ENCODE measurements at places on chromosomes 2 and 18.

DNA sequence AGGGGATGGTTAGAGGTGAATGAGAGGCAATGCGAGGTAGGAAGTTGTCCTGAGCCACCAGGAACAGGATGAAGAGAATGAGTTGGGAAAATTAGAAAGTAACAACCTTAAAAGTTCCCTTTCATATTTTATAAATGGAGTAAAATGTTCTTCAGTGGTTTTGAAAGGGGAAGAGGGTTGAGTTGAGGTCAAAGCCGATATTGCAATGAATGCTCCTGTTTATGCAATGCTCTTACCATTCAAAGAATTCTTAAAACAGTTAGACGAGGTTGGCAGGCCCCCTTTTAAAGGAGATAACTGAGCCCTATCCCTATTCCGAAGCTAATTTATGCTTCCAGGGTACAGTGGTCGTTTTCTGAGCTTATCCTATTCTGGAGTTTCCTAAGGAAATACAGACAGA, 2110.3 kb upstream of the CELF4 start:
- DNase-seq, result no peak

- no peak for DNase-seq
These were observed 119.1 kb downstream of the AQP4 start for GRCh38 chr18:26746398-26746797.

DNA sequence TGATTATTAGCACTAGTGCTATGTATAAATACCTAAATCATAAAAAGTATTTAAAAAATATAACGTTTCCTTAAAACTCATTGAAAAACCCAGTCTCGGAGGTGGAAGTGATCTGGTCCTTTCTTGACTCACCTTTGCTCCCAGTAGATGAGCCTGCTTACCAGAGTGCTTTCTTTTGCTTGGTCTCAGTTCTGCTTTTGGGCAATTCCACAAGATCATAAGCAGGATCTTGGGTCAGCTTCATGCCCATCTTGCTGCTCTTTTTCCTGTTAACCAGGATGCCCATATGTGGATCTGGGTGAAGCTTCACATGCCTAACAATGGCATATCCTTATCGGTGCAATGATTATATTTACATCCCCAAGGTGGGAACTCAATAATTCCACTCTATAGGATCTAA, 332.1 kb upstream of the FAM98A start:
- DNase-seq, result no peak

GRCh38 chr18:62844850-62845643, 129.7 kb downstream of the PHLPP1 start:
- no peak for DNase-seq

DNA sequence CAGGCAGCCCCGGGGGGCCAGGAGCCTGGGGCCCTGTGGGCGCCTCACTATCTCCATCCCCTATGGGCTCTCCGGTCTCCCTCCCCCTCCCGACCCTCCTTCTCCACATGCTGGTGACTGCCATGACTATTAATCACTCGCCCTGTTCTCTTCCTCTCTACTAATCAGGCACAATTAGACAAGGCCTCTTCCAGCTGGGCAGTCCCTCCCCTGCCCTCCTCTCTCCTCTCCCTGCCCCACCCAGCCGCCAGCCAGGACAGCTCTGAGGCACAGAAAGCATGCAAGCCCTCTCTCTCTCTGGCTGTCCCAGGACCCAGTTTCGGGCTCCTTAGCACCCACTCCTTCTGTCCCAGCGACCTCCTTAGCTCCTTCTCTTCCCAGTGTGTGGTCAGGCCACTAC, 5.8 kb downstream of the ASIC4 start:
- peak; percentile 66 for DNase-seq

- DNase-seq, result no peak
These were observed 47.0 kb downstream of the EVA1A start for GRCh38 chr2:75513616-75514170.

DNA sequence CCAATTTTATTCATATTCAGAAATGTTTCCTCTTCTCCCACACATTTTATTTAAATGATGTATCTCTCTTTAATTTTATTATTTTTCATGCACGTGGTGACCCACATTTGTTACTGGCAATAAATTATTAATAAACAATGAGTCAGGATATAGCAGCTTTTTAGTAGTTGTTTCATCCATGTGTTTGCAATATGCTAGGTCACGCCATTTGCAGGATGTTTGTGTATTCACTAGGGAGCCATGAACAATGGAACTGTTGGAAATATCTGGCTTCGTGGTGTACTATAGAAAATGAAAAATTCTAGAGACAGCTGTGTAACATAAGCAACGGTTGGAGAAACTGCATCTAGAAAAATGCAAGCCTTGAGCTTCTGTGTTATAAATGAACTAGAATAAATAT, 176.0 kb upstream of the COL3A1 start:
- no peak for DNase-seq

DNA sequence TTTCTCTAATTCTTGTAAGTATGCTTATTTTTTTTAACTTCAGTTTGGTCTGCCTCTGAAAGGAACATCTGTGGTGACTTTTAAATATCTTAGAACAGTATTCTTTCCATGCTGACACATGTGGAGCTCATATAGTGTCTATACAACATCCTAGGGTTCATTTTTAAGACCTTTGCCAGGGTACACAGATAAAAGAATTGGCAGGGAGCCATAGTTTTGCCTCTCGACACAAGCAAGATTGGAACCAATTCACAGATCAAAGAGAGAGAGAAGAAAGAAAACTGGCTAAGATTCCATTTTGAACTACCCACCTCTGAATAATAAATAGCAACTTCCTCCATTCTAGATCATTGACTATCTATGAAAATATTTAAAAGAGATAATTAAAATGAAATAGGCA, 142.7 kb upstream of the ST6GAL2 start:
- no peak for DNase-seq

DNA sequence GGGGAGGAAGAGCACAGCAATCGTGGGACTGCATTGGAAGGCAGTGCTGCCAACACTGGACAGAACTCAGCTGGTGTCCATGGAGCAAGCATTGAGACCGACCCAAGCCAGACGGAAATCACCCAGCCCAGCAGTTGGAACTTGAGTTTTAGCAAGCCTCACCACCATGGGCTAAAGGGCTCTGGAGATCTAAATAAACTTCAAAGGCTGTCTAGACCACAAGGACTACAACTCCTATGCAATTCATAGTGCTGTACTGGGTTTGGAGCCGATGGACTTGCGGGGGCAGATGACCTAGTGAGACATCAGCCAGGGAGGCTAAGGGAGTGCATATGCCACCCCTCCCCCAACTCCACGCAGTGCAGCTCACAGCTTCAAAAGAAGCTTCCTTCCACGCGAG, 243.6 kb upstream of the SLC39A10 start:
- DNase-seq, result no peak

GRCh38 chr2:53510401-53510800, 257.2 kb upstream of the CHAC2 start:
- no peak for DNase-seq

DNA sequence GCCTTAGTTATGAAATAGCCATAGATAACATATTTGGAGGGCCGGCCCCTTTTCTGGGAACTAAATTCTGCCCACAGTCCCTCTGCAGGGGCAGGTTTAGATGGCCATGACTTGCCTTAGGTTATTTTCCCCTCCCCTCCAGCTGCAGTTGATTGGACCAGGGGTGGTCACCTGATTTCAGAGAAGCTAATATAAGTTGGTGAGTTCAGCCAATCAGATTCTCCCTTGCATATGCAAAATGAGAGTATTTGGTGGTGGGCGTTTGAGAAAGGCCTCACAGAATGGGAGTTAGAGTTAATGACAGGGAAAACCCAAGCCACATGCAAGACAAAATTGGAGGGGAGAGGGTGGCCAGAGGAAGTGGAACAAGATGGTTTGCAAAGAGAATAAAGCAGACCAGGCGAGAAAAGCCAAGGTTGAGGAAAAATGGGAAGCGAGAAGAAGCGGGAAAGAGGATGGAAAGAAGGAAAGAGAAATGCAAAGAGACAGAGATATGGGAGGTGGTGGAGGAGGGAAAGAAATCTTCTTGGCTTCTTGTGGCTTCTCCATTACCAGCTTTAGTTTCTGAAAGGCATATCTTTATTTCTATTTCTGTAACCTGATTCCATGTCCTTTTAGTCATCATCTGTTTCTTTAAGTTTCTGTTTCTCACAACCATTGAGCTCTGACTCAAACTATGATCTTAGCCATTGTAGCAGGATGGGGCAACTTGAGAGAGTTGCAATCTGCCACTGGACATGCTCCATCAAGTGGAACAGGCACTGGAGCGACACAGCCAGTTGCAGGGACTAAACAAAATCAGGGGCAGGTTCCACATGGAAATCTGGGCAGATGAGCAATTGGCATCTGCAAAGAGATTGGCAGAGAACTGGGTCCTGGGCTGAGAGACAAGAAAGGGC, 108.1 kb upstream of the SIX3 start:
- no peak for DNase-seq

- DNase-seq, result no peak
These were observed 51.2 kb downstream of the LIMS1 start for GRCh38 chr2:108585436-108585835.

- DNase-seq, result no peak
These were observed 204.6 kb downstream of the TRIB2 start for GRCh38 chr2:12921321-12921720.

- DNase-seq, result peak; percentile 81
These were observed at the start of gene HOXD8 for GRCh38 chr2:176128982-176129796. TSS of gene HOXD8 (plus strand) at chr2:176129705. CDS start at chr2:176130367, 662 bp downstream.

DNA sequence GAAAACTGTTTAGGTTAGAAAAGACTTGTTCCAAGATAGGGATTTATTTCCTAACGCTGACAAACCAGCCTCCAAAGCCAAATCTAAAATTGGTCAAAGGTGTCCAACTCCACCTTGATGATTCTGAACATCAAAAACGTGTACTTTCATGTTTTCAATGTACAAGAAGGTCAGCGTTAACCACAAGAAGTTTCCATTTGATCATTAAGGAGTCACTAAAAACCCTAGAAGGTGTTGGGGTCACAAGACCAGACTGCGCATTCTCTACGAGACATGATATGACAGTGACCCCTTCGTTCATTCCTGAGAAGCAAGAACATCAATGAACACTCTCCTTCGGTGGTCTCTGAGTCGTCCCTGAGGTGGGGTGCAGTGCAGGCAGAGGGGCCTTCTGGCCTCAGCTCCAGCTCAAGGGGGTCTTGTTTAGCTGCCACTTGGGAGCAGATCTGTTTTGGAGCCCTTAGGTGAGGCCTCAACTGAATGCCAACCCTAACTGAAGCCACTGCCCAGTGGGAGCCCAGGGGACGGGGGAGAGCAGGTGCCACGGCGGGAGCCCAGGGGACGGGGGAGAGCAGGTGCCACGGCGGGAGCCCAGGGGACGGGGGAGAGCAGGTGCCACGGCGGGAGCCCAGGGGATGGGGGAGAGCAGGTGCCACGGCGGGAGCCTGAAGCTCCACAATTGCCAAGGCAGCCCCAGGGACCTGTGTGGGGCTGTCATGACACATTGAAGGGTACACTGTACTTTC, 55.2 kb downstream of the PARD6G start:
- no peak for DNase-seq

DNA sequence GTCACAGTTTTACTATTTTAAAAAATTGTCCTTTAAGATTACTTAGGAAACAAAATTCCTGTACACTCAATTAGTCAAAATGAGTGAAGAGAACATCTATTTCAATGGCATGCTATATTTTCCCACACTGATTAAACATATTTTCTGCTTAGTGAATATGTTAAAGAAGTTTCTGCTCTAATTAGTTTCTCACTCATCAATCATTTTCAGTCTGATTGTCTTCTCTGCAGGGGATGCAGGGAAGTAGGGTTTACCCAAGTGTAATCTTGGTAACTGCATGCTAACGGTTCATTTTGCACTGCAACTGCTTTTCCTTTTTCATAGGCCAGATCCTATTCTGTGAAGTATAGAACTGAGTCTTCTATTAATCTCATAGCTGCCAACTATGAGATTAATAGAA, 78.5 kb downstream of the ARL6IP6 start:
- no peak for DNase-seq

DNA sequence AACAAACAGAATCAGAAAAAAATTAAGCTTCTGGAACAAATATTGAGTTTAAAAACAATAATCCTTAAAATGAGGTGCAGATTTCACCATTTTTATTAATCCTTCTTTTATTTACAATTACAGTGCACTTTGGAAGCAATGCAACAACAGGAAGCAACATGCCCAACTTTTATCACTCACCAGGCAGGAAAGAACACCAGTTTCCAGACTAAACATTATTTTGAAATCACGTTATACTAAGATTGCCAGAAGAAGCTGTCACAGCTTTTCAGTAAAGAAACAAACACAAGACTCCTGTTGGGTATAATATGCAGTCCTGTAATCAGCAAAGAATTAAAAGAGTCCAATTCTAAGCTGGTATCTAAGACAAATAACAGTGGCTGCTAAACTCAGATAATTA, 137.9 kb upstream of the ZC3H15 start:
- no peak for DNase-seq

Data from erythroblast (primary cell).